ENCODE measurements at places on chromosomes 5 and 9. TPM values are rescaled to one million over a fixed set of nuclear protein-coding genes. Genes with fewer than 3 reads are reported as not detected.

The GM2A gene
- 51.3 TPM for total RNA-seq

The REEP2 gene
- total RNA-seq = 31.0 TPM

The PCDHAC1 gene
- 6.7 TPM for total RNA-seq

The NIPAL4 gene
- 0.46 TPM for total RNA-seq

The MCIDAS gene
- total RNA-seq = 0.17 TPM

The KCNMB1 gene
- 0.12 TPM for total RNA-seq

The NR2F1-AS1 gene
- 1.8 TPM for total RNA-seq

The HAUS6 gene
- 13.9 TPM for total RNA-seq

The PRRC1 gene
- total RNA-seq = 102 TPM

The OCLN gene
- 57.5 TPM for total RNA-seq

The CCDC180 gene
- total RNA-seq = 7.0 TPM

The SLC36A3 gene
- total RNA-seq = not detected

The PSAT1 gene
- 74.2 TPM for total RNA-seq

The PCDHA2 gene
- 1.0 TPM for total RNA-seq

The TMEM174 gene
- not detected for total RNA-seq

The ADAMTS12 gene
- total RNA-seq = 32.1 TPM

The CDH6 gene
- 127 TPM for total RNA-seq

The SPAG8 gene
- total RNA-seq = 14.2 TPM

The PCDHAC2 gene
- 2.7 TPM for total RNA-seq

Data from type B pancreatic cell (in vitro differentiated cells).